ENCODE measurements at places on chromosomes 5 and 9.
A peak's percentile ranks its signal among the peaks of the same experiment; 100 is the strongest.

DNA sequence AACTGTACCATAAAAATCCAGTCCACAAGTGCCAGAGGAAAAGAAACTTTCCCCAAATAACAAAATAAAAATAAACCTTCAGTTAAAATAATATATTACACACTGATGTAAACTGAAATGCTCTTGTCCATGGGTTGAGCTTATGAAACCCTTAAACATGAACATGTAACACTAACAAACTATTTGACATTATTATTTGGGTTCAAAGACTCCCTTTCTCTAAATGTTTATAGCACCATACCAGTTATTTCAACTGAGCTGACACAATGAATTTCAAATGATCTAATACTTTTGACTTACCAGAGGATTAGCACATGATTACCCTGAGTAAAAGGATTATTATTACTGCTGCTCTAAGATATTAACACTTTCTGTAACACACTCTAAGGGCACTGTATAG, 251.1 kb downstream of the BNC2 start:
- no peaks in the 10 kb centered on the region for H3K27me3 ChIP-seq
- no peaks in the 10 kb centered on the region for H3K36me3 ChIP-seq
- no peak for DNase-seq
- no peak overlapping the region for H3K27ac ChIP-seq

DNA sequence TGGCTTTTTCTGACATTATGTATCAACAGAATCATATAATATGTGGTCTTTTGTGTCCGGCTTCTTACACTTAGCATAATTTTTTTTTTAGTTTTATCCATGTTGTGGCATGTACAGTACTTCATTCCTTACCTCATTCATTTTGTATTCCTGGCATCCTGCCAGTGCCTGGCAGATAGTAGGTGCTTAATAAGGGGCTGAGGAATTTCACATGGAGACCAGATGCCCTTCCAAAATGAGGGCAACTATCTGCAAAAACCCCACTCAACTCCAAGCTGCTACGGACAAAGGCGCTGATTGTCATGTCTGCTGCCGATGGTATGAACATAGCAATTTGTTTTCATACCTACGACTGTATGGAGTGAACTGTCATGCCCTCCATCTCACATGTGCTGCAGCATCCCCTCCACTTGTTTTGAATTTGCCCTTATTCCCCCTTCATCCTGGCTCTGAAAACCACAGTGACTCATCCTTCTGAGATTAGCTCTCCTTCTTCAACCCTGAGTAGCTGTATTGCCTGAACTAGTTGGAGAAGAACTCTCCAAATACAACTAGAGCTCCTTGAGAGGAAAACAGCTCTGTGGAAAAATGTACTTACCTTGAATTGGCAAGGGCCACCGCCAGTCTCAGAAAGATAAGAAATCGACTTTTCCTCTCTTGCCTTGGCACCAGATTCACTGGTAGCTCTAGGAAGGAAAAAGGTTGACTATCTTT, 41.3 kb upstream of the FOXE1 start:
- no peaks in the 10 kb centered on the region for H3K36me3 ChIP-seq
- no peaks in the 10 kb centered on the region for H3K4me1 ChIP-seq
- no peak overlapping the region for H3K27ac ChIP-seq

DNA sequence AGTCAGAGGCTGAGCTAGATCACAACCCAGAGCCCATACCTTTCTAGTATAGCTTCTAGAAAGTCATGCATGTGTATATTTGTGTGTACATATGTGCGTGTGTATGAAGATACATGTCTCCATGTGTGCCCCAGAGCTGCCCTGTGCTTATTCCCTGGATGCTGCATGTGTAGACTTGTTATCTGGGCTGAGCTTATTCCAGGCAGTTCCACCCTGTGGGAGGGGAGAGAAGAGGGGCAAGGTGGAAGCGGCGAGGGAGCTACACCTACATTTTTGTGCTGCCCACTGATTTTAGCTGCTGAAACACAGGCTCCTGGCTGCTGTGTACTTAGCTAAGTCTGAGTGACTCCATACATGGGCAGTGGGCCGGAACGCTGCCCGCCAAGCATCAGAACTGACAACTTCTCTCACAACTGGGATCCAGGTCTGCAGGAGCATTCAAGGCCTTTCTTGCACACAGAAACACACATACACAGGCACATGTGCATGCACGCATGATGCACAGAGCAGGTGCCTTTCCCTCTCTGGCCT, 38.0 kb upstream of the XPA start:
- H3K27me3 ChIP-seq = peaks cover 21% of the 10 kb centered on the region
- DNase-seq = no peak
- H3K4me3 ChIP-seq = no peak overlapping the region
- H3K4me1 ChIP-seq = no peaks in the 10 kb centered on the region

DNA sequence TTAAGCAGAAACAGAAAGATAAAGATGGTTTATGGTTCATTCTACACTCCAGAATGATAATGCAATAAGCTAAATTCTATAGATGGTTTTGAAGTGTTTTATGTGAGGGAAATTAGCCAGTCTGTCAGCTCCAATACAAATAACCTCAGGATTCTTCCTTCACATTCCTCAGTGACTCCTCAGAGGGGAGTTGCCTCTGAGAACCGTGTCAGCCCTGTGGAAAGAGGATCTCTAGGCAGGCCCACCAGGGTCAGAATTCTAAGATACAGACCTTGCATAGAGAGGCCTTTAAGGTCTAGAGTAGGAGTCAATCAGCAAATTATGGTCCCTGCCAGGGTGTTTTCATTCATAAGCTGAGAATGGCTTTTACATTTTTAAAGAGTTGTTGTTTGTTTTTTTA, 26.6 kb downstream of the RUSC2 start:
- no peak overlapping the region for H3K4me3 ChIP-seq
- no peak overlapping the region for H3K27ac ChIP-seq
- H3K4me1 ChIP-seq = peaks cover 31% of the 10 kb centered on the region
- no peaks in the 10 kb centered on the region for H3K36me3 ChIP-seq
- no peaks in the 10 kb centered on the region for H3K27me3 ChIP-seq
- no peak for DNase-seq

GRCh38 chr9:75265525-75265972, 177.2 kb downstream of the OSTF1 start:
- H3K4me1 ChIP-seq = no peaks in the 10 kb centered on the region
- H3K36me3 ChIP-seq = no peaks in the 10 kb centered on the region
- peak; percentile 54 for DNase-seq
- no peak overlapping the region for H3K4me3 ChIP-seq
- H3K27ac ChIP-seq = no peak overlapping the region

DNA sequence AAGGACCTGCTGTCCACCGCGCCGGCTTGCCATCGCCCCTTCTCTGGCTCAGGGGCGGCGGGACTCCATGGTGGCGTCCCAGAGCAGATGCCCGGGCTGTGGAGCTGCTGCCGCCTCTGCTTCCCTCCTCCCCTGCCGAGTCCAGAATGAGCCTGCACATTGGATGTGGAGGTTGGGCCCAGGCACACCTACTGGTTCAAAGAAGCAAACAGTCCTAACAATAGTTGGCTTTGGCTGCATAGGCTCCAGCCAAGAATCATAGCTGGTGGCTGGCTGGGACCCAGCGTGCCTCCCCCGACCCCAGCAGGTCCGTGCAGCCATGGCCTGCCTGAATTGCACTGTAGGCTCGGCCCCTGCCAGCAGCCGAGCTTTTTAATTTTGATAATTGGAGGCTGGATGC, 25.8 kb downstream of the ADAMTSL2 start:
- H3K4me3 ChIP-seq = no peak overlapping the region
- H3K27ac ChIP-seq = no peak overlapping the region

- no peak overlapping the region for H3K4me3 ChIP-seq
- H3K27me3 ChIP-seq = no peaks in the 10 kb centered on the region
Measured at GRCh38 chr5:60455589-60455988, 244.4 kb downstream of the DEPDC1B start.

GRCh38 chr9:2234371-2234893, 219.3 kb downstream of the SMARCA2 start:
- H3K4me1 ChIP-seq = peaks cover 5% of the 10 kb centered on the region
- no peak overlapping the region for H3K4me3 ChIP-seq
- DNase-seq = no peak
- H3K27me3 ChIP-seq = no peaks in the 10 kb centered on the region
- no peaks in the 10 kb centered on the region for H3K36me3 ChIP-seq
- no peak overlapping the region for H3K27ac ChIP-seq

- no peaks in the 10 kb centered on the region for H3K27me3 ChIP-seq
- peaks cover 8% of the 10 kb centered on the region for H3K4me1 ChIP-seq
- no peak overlapping the region for H3K4me3 ChIP-seq
- no peak for DNase-seq
Measured at GRCh38 chr9:134223091-134223490, 58.7 kb upstream of the RNU6ATAC start.

GRCh38 chr5:169301386-169301934, 521 bp upstream of the SLIT3 start:
- no peaks in the 10 kb centered on the region for H3K36me3 ChIP-seq

- peaks cover 30% of the 10 kb centered on the region for H3K36me3 ChIP-seq
- DNase-seq = peak; percentile 93
- H3K4me1 ChIP-seq = peaks cover 35% of the 10 kb centered on the region
- H3K4me3 ChIP-seq = peak overlapping the region; percentile 18
- H3K27me3 ChIP-seq = no peaks in the 10 kb centered on the region
Measured at GRCh38 chr5:141508798-141509611, 20.1 kb downstream of the PCDHGC5 start.

GRCh38 chr9:71816916-71817451, 48.7 kb upstream of the CEMIP2 start:
- DNase-seq = no peak
- H3K4me1 ChIP-seq = peaks cover 7% of the 10 kb centered on the region
- no peaks in the 10 kb centered on the region for H3K36me3 ChIP-seq
- no peak overlapping the region for H3K4me3 ChIP-seq

- no peak overlapping the region for H3K27ac ChIP-seq
- H3K36me3 ChIP-seq = no peaks in the 10 kb centered on the region
- no peaks in the 10 kb centered on the region for H3K4me1 ChIP-seq
- no peak overlapping the region for H3K4me3 ChIP-seq
- no peaks in the 10 kb centered on the region for H3K27me3 ChIP-seq
Measured at GRCh38 chr5:55865831-55866230, 14.7 kb downstream of the IL31RA start.

GRCh38 chr5:179436321-179437122, 91.3 kb upstream of the ADAMTS2 start:
- DNase-seq = no peak
- no peak overlapping the region for H3K27ac ChIP-seq
- no peaks in the 10 kb centered on the region for H3K36me3 ChIP-seq
- H3K27me3 ChIP-seq = no peaks in the 10 kb centered on the region
- H3K4me1 ChIP-seq = no peaks in the 10 kb centered on the region

- H3K27ac ChIP-seq = no peak overlapping the region
- H3K27me3 ChIP-seq = no peaks in the 10 kb centered on the region
- no peaks in the 10 kb centered on the region for H3K36me3 ChIP-seq
- peaks cover 4% of the 10 kb centered on the region for H3K4me1 ChIP-seq
Measured at GRCh38 chr9:33109850-33110595, 33.5 kb upstream of the SMU1 start.

DNA sequence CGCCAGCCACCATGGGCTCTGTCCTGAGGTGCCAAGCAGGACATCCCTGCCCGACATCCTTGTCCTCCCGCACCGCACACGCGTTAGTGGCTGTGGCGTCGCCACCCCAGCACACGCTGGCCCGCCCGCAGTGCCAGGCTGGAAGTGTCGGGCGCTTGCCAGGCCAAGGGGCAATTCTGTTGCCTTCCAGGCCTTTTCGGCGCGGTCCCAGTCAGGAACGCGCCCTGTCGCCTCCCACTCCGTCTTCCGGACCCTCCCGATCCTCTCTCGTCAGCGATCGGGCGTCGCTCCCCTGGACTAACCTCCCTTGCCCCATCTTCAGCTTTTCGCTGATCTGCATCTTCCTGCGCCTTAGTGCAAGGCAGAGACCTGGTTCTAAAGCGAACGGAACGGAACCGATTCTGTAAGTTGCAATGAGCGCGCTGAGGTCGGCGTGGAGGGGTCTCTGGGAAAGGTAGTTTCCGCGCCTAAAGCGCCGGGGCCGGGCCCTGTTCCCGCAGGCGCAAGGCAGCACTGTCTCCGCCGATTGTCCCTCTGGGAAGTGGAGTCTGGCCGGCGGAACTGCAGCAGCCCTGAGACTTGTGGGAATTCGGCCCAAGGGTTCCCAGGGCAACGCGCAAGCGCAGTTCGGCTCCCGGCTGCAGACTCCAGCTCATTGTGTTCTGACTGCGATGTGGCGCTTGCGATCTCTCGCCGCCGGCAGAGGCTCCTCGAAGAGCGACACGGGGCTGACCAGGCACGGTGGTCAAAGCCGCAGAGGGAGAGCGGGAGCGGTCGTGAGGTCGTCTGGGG, at the start of gene ZNF454:
Gene ZNF454, plus strand, starts transcription at position 630 of the 792 bp plus-strand sequence. CDS start 1,594 bp downstream, outside the sequence.
- H3K4me1 ChIP-seq = no peaks in the 10 kb centered on the region
- DNase-seq = peak; percentile 86
- H3K27ac ChIP-seq = peak within 1 kb of the TSS; percentile 36
- no peaks in the 10 kb centered on the region for H3K27me3 ChIP-seq
- H3K36me3 ChIP-seq = peaks cover 10% of the 10 kb centered on the region

DNA sequence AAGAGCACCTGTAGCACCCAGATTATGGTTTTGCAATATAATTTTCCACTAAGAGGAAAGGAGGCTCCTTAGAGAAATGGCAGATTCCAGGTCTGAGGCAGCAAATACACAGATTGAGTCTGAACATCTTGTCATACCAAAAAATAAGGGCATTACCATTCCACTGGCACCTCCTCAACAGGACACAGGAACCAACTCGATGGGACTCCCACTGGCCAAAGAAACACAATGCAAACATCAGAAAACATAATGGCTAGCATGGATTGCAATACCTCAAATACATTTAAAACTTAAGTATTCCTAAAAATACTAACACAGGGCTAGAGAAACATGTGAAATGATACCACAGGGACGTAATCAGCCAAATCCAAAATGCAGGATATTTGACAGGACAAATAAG, 12.4 kb upstream of the RANBP17 start:
- no peaks in the 10 kb centered on the region for H3K36me3 ChIP-seq
- no peak overlapping the region for H3K4me3 ChIP-seq
- no peaks in the 10 kb centered on the region for H3K27me3 ChIP-seq
- DNase-seq = no peak
- no peak overlapping the region for H3K27ac ChIP-seq
- no peaks in the 10 kb centered on the region for H3K4me1 ChIP-seq

DNA sequence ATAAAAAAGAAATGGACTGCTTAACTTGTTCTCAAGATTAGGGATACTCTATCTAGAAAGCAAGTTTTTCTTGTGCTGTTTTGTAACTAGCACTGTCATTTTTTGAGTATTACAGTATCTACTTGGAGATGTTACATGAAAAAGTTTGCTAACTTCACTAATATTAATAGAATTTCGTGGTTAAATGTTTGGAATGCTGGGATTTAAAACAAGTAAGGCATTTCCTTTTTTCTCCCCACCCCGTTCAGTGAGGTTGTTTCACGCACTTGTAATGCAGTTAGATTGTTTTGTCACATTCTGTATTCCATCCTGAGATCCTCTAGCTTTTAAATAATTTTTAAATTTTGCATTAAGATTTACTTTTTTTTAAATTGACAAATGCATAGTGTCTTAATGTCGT, 20.0 kb upstream of the TEK start:
- no peaks in the 10 kb centered on the region for H3K4me1 ChIP-seq
- H3K27ac ChIP-seq = no peak overlapping the region
- no peaks in the 10 kb centered on the region for H3K36me3 ChIP-seq
- H3K27me3 ChIP-seq = no peaks in the 10 kb centered on the region

GRCh38 chr9:14311956-14312685, 1.8 kb downstream of the NFIB start:
- DNase-seq = no peak
- no peak overlapping the region for H3K27ac ChIP-seq
- H3K4me1 ChIP-seq = peaks cover 13% of the 10 kb centered on the region
- no peaks in the 10 kb centered on the region for H3K36me3 ChIP-seq
- no peak overlapping the region for H3K4me3 ChIP-seq

Measured in neuronal stem cell (in vitro differentiated cells).